Forelimb muscle (tissue), 1 donor: ENCODE measurements at places on chromosomes 7 and 10.

GRCh38 chr7:33232632-33233145 lies 103.3 kb downstream of the BBS9 start:
- no peak for DNase-seq

DNA sequence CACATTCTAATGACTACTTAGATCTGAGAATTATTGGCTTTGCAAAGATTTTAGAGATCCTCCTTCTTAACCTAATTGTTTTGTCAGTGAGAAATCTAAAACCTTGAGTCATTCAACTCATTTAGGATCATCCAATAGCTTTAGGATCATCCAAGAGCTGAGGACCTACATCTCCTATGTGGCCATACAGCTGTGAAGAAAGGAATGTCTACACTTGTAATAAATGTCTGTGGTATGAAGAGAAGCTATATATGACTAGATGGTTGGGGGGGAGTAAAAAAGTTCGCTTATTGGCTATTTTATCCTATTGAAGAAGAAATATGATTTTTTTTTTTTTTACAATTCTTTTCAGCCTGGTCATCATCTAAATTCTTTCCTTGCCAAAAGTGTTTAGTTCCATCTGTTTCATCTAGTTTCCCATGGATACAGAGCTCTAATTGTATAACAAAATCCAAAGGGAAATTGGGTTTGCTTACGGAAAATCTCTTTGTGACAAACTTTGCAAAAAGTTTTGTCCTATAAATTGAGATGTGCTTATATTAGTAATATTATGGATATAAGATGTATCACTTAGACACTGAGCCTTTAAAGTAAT lies 196.7 kb downstream of the PRKG1 start:
- DNase-seq = peak; percentile 28

- no peak for DNase-seq
Observed at GRCh38 chr10:107169516-107169915, 5.0 kb upstream of the SORCS1 start.

- no peak for DNase-seq
Observed at GRCh38 chr10:72088889-72089575, 681 bp upstream of the SPOCK2 start.

DNA sequence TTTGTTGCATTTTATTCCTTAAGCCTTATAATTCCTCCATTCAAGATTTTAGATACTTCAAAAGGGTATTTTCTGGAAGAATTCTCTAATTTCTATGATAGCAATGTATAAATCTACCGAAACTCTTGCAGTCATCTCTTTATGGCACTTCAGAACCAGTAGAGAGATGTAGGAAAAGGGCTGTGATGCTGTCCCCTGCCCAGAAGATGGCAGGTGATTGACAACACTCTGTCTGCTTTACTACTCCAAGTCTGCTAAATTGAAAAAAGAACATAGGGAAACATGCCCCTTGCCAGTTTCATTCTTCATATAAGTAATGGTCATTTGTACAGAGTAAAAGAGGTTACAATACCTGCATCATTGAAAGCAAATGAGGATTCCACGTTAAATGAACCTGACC lies 5.1 kb downstream of the TCTN3 start:
- DNase-seq = no peak

- DNase-seq = no peak
Observed at GRCh38 chr7:146022776-146023175, 93.8 kb upstream of the CNTNAP2 start.

DNA sequence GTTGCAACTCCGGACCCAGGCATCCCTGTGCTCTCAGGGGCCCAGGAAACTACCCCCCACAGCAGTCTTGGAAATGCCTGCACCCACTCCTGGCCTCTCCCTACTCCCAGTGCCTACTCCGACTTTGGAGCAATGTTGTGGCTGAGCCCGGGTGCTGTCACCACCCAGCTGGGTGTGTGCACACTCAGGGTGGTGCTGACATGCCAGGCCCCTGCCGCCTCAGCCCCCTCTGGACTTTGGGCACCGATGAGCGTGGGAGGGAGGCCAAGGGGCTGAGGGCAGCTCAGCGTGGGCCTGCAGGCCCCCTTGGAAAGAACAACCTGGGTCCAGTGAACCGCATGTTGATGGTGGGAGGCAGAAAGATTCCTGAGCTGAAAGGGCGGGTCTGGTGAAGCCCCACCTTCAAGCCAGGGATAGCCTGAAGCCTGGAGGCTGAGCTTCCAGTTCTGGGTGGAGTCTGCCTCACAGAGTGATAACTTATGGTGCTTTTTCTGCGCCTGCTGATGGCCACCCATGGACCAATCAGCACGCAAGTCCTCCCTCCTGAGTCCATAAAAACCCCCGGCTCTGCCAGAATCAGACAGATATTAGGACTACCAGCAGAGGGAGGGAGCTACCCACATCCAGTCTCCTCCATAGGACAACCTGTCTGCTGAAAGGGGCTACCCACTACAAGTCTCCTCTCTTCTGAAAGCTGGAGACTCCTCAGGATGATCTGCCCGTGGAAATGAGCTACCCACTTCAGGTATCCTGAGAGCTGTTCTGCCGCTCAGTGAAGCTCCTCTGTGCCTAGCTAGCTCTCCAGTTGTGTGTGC lies 380.4 kb upstream of the SORCS1 start:
- no peak for DNase-seq

DNA sequence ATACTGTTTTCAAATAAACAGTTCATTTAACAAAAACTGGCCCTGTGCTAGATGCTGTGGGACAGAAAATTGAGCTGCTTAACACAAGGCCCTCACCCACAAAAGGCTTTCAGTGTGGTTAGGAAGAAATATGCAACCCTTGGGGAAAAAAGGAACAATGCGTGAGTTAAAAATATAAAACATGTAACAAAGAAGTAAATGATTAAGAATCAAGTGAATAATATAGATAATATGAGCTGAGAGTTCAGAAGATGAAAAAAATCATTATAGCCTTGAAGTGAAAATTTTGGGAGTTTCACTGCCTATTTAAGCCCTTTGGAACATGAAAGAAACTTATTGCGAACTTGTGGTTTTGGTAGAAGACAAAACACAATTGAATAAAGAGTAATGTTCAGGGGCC lies 495.4 kb downstream of the GFRA1 start:
- no peak for DNase-seq

GRCh38 chr10:59687657-59688056 lies 22.0 kb downstream of the SLC16A9 start:
- DNase-seq = no peak

DNA sequence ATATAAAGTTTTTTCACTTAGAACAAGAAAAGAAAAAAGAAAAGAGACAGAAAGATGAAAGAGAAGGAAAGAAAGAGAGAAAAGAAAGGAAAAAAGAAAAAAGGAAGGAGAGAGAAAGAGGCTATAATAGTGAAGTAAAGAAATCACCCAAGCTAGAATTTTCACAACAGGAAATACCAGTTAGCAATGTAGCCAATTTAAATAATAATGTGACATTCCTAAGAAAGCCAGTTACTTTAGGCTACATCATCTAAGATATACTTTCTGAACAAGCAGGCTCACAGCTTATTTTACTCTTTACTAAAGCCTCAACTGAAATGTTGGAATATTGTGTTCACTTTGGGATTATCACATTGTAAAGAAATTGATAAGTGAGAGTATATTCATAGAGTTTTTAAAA lies 53.6 kb downstream of the GPR37 start:
- DNase-seq = no peak

DNA sequence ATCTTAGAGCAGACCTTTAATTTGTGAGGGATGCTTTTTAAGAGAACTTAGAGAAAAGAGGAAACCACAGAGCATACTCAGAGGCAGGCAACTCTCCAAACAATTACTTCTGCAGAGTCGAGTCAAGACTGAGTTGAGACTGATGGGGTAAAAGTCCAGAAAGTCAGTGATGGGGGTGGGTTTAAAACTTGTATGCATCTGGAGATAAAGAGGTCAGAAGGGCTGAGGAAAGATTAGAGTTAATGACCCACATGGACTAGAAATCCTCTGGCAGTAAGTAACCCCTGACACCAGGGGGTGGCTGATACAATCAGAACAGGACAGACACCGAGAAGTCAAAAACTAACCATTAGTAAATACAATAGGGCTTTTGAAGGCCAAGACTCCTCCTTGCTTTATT lies 42.4 kb upstream of the SEPTIN7 start:
- no peak for DNase-seq

DNA sequence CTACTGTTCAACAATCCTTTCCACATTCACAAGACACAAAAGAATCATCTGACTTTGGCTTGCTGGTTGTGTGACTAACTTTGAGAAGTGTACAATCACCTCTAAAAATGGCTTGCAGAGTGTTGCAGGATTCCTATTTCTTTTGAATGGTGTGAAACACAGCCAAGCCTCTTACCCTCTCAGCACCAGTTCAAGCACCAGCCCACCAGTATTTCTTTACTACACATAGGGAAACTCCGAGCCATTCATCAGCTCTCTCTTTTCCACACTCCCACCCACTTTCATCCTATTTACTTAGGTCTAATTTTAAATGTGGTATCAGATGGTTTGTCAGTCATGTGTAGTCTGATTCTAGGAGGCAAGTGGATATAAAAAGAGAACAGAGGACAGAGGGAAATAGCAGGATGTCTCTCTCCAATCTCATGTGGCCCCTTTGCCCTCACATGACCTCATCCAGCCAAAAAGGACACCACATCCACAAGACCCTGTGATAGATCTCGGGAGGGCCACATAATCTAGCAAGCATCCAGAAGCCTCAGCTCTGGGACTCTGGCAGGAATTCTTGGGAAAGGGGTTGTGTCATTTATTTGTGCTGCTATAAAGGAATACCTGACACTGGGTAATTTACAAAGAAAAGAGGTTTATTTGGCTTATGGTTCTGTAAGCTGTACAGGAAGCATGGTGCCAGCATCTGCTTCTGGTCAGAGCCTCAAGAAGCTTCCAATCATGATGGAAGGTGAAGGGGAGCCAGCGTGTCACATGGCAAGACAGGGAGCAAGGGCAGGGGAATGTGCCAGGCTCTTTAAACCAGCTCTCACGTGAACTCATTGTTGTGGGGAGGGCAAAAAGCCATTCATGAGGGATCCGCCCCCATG lies 66.8 kb upstream of the NEBL start:
- no peak for DNase-seq

DNA sequence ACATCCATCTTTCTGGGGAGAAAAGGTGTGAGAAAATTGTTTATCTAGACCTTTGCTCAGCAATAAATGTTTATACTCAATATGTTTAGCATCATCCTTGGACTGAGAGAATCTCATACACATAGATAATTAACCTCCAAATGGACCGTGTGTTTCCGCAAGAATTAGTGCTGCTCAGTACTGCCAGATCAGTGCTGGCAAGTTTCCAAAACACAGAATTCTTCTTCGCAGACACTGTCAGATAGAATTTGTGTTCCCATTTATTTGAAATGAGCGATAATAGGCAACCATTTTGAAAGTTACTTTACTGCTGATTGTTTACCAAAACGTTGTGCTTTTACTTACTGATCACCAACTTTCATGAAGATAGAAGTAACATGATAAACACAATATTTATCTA lies 33.7 kb downstream of the STAMBPL1 start:
- no peak for DNase-seq

GRCh38 chr7:3594901-3595300 lies 293.8 kb downstream of the SDK1 start:
- DNase-seq = no peak

- peak; percentile 68 for DNase-seq
Observed at GRCh38 chr7:70143075-70144044, 545.1 kb downstream of the AUTS2 start.

DNA sequence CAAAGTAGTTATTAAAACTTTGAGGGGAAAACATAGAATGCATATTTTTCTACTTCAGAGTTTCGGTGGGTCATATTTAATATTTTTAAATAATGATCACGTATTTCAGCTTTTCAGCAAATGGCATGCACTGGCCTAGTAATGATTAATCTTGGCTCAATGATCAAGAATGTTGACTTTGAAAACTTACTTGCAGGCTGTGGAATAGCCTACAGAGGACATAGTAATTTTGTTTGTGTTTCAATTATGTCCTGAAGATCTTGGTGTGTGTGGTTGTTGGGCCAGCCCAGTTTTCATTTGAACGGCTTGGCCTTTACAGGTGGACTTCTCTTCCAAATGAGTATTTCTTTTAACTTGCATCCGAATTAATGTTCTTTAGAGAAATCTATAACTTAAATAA lies 35.1 kb downstream of the ADD3 start:
- DNase-seq = no peak

- no peak for DNase-seq
Observed at GRCh38 chr7:2130096-2130375, 102.7 kb downstream of the MAD1L1 start.

DNA sequence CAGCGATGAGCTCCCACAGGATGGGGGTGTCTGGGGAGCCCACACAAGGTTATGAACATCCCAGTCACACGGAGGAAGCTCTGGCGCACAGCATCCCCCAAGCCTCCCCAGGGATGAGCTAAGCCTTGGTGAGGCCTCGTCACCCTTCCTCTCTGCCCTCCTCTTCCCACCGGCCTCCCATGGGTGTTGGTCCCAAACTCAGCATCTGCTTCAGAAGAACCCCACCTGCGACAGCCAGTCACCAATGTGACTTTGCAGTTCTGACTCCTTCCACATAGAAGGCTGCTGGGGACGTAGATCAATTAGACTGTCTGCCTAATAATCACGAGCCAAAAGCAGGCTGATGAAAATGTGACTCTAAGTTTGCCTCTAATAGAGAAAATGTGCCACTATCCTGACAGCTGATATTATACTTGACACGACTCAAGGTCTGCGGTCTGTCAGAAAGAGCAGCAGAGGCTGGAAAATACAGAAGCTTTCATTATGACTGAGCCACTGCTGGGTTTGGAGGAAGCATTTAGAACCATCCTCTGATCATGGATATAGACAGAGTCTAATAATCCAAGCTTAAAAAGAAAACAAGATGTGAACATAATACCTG lies 116.0 kb upstream of the PFKP start:
- DNase-seq = no peak

DNA sequence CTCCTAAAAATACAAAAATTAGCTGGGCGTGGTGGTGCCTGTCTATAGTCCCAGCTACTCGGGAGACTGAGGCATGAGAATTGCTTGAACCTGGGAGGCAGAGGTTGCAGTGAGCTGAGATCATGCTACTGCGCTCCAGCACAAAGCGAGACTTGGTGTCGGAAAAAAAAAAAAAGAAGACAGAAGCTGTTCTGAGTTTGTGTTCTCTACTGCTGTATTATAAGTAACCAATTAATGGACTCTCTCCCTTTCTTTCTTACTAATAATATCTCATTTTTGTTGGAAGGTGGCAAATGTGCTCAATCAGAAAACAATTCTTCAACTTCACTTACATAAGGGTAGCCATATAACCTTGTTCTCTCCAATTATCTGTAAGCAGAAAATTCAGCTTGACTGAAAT lies 7.4 kb downstream of the NT5C3A start:
- DNase-seq = no peak

DNA sequence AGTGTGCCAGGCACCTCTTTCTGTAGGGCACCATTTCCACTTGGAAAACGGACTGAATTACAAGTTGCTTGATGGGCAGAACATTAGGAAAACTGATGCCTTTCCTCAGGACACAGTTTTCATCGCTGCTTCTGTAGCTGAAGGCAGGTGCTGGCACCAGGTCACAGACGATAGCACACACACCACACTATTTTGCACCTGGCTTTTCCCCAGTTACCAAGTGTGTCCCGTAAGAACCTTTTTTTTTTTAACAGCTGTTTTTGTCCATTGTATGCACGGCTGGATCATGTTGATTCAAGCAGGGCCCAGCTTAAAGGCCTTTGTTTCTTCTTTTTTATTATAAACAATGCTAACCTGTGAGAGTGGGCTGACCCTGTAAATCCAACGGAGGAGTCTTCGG lies 1.3 kb upstream of the GET4 start:
- DNase-seq = no peak
